ENCODE measurements at places on chromosomes 2 and 18. TPM values are rescaled to one million over a fixed set of nuclear protein-coding genes. Genes with fewer than 3 reads are reported as not detected.
A peak's percentile ranks its signal among the peaks of the same experiment; 100 is the strongest.

DNA sequence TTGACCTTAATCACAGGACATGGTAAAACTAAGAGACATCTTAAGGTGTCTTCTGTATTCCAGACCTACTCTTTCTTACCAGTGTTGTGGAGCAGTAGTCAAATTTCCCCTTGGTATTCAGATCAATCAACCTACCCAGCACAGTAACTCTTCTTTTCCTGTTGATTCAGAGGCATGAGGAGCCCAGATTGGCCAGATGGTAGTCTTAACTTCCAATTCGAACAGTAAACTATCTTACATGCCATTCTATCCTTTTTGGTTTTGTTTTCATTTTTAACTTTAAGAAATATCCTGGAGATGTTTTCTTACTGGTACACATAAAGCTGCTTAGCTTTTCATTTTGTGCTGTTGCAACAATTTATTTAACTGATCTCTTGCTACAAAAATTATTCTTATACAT is 630.3 kb upstream of the PKDCC start:
- H3K4me1 ChIP-seq: no peaks in the 10 kb centered on the region
- no peaks in the 10 kb centered on the region for H3K36me3 ChIP-seq
- H3K27me3 ChIP-seq: peaks cover 12% of the 10 kb centered on the region
- DNase-seq: no peak
- H3K27ac ChIP-seq: no peak overlapping the region

DNA sequence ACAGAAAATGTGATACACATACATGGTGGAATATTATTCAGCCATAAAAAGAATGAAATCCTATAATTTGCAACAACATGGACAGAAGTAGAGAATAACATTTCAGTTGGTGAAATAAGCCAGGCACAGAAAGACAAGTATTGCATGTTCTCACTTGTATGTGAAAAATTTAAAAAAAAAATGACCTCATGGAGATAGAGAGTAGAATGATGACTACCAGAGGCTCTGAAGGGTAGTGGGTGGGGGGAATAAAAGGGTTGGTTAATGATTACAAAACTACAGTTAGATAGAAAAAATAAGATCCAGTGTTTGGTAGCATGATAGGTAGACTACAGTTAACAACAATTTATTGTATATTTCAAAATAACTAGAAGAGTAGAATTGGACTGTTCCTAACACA is 24.5 kb downstream of the PRKD3 start:
- H3K4me3 ChIP-seq: no peak overlapping the region
- H3K27me3 ChIP-seq: no peaks in the 10 kb centered on the region
- H3K27ac ChIP-seq: no peak overlapping the region
- peaks cover 13% of the 10 kb centered on the region for H3K4me1 ChIP-seq
- no peak for DNase-seq

Gene ATL2
- total RNA-seq: 61.3 TPM

GRCh38 chr18:50644807-50645206 is 84.9 kb downstream of the MAPK4 start:
- H3K27ac ChIP-seq: no peak overlapping the region
- no peak overlapping the region for H3K4me3 ChIP-seq
- H3K4me1 ChIP-seq: peaks cover 5% of the 10 kb centered on the region
- peaks cover 5% of the 10 kb centered on the region for H3K36me3 ChIP-seq
- DNase-seq: peak; percentile 60
- no peaks in the 10 kb centered on the region for H3K27me3 ChIP-seq

- H3K27ac ChIP-seq: peak overlapping the region; percentile 61
- H3K27me3 ChIP-seq: no peaks in the 10 kb centered on the region
- H3K4me3 ChIP-seq: no peak overlapping the region
- H3K4me1 ChIP-seq: peaks cover 6% of the 10 kb centered on the region
These were observed 83.9 kb downstream of the ARHGEF4 start for GRCh38 chr2:130920415-130921163.
